ENCODE measurements at places on chromosomes 4 and X.

DNA sequence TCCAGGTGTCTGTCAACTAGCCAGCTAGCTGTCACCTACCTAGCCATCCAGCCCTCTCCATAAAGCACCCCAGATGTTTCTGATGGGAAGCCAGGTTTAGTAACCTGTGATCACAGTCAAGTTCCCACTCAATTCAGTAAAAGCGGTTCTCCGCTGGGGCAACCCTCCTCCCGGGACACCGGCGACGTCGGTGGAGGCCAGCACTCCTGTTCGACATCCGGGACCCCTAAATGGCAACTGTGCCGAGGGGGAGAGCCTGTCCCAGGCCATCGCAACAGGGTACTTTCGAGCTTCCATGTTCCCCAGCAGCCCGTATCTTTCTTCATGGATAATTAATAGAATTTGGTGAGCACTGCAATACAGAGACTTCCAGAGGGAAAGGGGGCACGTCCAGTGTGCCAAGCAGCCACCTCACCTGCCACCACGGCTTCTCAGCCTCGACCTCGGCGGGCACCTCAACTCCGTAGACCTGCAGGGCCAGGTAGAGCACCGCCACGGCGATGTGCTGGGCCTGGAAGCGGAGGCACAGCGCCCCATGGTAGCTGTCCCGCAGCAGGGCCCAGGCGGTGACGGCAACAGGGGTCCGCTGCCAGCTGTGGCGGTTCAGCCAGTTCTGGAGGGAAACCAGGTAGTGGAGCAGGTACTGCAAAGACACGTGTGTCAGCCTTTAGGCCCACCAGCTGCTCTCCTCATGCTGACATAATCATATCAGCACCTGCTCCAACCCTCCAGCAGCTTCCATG is 6.7 kb downstream of the CCNQ start:
- no peak for DNase-seq

DNA sequence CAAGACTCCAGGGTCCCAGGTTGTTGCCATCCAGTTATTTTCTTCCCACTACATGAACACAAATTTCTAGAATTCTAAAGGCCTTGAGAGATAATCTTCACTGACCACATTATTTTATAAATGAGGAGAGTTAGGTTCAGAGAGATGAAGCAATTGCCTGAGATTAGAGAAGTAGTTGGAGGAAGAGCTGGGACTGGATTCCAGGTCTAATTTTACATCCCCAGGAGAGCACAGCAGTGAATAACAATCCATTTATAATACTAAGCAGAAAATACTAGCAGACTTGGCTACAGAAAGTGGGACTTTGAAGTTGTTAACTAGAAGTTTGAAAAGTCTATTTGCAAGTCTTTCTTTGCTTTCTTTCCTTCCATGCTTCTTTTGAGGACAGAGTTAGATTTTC is 231.3 kb upstream of the S100G start:
- no peak for DNase-seq

GRCh38 chrX:40158036-40158706 is 60.4 kb upstream of the BCOR start:
- DNase-seq: no peak

DNA sequence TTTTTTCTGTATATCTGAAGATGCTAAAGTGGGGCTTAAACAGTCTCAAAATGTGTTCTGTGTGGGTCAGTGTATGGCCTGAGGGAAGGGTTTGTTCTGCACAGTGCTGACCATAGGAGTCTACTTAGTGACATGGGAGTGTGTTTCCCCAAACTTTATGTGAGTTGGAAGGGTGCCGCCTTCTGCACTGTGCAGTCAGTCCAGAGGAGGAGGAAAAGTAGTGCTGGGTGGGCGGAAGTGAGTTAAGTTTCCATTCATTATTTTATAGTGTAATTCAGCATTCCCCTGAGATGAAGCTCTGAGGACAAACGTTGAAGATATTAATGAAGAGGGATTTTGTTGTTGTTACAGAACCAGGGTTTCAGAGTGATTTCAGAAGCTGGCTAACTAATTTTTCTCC is 2.9 kb downstream of the CHST7 start:
- DNase-seq: no peak

DNA sequence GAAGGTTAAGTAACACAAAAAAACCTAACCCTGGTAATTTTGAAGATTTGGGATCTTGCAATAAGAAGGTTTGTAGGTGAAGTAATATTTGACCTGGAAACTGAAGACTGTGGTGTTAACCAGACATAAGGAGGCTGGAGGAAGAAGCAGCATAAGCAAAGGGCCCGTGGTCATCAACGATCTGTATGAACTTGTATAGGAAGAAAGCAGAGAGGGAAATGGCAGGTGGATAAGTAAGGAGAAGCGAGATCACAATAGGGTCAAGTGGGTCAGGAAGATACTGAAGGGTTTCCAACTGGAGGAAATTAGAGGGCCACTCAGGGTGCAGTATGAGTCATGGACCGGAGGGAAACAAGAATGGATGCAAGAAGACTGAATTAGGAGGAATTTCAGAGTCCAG is 103.8 kb upstream of the SORBS2 start:
- no peak for DNase-seq

- no peak for DNase-seq
Observed at GRCh38 chr4:161919442-161920220, 244.2 kb downstream of the FSTL5 start.

- no peak for DNase-seq
Observed at GRCh38 chr4:109440948-109441347, 7.3 kb downstream of the SEC24B start.

DNA sequence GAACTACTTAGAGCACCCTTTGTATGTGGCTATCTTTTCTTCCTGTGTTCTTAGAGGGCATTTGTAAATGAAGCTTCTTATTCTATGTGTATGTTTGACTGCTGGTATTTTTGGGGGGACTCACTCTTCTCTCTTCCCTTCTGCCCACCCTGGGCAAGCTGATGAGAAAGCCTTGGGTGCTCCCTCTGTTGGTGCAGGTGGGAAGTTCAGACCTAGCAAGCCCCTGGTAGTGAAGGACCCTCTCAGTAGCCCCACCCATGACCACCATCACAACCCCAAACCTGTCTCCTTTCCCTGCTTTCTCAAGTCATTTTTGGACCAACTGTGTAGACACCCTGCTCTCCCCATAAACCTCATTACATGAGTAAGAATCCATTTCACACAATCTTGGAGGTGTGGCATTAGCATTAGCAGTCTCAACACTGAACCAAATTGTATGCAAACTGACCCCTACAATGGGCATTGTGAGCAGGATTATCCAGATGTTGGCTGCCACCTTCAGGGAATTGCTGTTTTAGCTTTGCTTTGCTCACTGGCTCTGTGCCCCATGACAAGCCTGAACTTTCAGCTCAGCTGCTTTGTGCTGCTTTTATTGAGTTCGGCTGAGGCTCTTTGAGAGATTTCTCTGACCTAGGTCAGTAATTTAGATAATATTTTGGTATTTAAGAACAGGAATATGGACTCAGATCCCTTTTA is 27.9 kb downstream of the TRIM61 start:
- no peak for DNase-seq

- no peak for DNase-seq
Observed at GRCh38 chrX:16240231-16240905, 73.1 kb downstream of the MAGEB17 start.

GRCh38 chr4:91621446-91621845 is 682.3 kb upstream of the GRID2 start:
- DNase-seq: no peak

DNA sequence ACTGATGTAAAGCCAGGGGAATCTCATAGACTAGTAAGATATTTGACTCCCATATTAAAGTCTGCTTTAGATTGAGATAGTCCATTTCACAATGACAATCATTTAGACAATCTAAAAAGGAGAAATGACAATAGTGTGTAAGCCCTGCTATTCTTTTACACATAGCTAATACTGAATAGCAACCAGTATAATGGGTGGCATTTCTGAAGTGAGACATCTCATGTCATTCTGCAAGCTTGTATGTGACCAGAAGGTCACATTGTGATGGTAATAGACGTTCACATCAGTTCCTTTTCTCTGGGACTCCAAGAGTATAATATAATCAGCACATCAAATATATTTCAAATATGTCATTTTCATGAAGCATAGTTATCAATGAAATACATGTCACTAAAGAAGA is 440.2 kb downstream of the GALNTL6 start:
- DNase-seq: no peak

- DNase-seq: no peak
Observed at GRCh38 chrX:47177079-47177478, 16.6 kb upstream of the UBA1 start.

DNA sequence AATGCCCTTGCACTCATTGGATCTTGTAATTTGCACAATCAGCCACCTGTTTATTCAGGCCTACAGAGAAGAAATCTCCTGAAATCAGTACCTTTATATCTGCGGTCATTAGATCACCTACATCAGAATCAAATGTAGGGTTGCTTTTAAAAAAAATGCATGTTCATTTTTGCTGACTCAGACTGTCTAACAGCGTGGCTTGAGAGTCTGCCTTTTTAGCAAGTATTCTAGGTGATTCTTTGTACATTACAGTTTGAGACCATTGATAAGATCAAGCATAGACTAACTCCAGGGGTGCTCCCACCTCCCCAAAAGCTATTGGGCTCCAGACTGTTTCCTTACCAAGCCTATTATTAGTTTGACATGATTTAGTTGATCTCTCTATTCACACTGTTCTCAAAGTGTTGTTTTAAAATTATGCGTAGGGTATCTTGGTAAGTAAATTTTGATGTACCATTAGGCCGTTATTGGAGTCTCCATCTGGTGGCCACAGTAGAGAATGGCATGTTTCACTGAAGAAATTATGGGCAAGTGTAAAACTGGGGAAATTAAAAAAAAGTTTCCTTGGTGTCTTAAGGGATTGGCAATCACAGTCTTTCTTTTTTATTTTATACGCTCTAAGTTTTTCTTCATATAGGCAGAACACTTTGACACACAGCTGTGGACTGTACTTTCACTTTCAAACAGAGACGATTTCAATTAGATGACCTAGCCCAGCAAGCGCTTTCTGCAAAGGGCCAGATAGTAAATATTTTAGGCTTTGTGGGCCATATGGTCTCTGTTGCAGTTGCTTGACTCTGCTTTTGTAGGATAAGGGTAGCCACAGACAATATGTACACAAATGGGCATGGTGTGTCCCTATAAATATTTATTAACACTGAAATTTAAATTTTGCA is 33.7 kb upstream of the MSL3 start:
- DNase-seq: no peak

GRCh38 chrX:136059350-136059749 is 74.1 kb downstream of the SLC9A6 start:
- no peak for DNase-seq

DNA sequence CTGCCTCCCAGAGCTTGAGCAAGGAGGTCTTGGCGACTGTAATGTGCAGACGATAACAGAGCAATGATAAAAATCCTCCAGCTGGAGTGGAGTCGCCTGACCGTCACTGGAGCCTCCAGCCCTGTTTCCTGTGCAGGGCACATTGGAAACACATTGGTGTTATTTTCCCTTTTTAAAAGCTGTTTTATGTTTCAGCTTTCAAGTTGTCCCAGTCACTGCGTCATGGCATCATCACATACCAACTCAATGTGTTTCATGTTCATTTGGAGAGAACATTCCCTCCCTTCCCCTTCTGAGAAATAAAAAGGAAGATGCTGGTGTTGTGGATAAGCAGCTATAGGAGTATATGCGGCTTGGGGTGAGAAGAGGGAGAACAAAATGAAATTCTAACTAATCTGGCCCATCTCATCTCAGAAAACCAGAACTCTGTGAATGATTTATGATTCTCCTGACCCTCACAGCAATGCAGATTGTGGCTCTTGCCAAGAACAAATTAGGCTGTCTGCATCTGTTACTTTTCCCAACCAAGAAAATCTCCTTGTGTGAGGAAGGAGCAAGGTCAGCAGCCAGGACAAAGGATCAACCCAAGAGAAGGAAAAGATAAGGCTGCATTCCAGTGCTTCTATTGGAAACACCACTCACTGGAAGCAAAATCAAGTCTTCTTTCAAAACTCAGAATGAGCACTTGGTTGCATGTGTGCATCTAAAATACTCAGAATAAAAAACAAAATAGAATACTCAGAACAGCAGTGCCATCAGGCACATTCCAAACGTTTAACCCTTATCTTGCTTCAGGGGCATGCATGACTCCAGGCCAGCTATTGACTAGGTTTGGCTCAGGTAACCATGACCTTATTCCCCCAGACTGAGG is 134.4 kb downstream of the RASL11B start:
- DNase-seq: no peak

- DNase-seq: no peak
Observed at GRCh38 chr4:78190068-78190467, 132.9 kb downstream of the FRAS1 start.

DNA sequence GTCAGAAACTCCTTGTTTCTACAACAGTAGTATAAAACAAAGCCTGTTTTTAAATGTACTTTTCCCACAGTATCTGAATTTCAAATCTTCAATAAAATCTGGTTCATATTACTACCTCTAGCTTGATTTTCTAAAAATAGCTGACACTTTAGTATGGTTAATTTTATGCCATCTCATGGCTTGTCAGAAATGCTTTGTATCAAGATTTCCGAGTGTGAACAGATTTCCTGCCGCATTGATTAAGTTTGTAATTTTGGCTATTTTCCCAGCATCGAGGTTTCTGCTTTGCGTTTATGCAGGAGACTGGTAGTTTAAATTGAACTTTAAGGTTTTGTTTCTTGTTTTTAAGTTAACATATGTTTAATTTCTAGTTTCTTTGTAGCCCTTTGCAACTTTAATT is 44.2 kb downstream of the CLCN3 start:
- DNase-seq: no peak

DNA sequence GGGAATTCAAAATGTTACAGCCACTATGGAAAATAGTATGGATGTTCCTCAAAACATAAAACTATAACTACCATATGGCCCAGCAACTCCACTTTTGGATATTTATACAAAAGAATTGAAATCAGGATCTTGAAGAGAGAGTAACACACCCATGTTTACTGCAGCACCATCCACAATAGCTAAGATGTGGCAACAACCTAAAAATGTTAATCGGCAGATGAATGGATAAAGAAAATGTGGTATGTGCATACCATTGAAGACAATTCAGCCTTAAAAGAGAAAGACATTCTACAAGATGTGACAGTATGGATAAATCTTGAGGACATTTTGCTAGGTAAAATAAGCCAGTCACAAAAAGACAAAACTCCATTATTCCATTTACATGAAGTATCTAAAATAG is 171.9 kb downstream of the DCHS2 start:
- DNase-seq: no peak

DNA sequence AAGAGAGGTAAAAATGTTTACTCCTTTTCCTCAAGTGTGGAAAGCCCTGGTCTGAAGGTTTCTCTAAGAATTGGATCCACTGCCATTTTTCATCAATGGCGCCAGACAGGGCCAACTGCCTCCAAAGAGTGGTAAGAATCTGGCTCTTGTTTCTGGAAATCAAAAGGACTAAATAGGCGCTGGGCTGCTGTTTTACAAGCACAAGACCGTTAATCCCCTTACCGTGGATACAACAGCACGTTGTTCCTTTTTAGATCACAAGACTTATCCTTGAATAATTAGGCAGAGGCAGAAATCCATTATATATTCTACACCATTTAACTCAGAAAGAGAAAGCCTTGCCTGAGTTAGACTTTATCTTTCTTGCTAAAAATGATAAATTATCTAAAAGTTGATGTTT is 10.6 kb downstream of the CLTRN start:
- DNase-seq: no peak

- DNase-seq: no peak
Observed at GRCh38 chrX:72045552-72046277, 86.0 kb downstream of the RTL5 start.

Measured in activated CD8-positive, alpha-beta memory T cell treated with anti-CD3 and anti-CD28 coated beads for 1 hour (primary cell).